ENCODE measurements at places on chromosomes 5 and 9.

- no peak for DNase-seq
Observed at GRCh38 chr5:133877351-133878235, 90.8 kb downstream of the C5orf15 start.

- DNase-seq: no peak
Observed at GRCh38 chr5:103458497-103459040, 104.0 kb downstream of the NUDT12 start.

- DNase-seq: no peak
Observed at GRCh38 chr5:122014236-122014935, 52.6 kb downstream of the SRFBP1 start.

DNA sequence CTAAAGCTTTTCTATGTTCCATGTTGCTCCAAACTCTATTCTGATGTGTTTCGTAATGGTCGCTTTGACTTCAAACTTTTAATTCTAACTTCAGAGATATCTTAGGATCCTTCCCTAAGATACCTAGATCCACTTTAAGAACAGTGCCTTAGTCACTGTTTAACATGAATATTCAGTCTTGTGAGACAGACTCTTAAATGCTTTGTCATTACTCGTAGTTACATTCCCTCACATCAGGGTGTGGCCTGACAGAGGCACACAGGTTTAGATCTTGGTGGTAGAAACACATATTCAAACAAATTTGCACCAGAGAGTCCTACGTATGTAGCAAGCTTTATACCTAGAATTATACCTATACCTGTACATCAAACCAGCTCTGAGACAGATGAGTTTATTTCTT, 687.0 kb upstream of the C9orf72 start:
- DNase-seq: no peak

GRCh38 chr5:68229416-68229815, 13.9 kb downstream of the PIK3R1 start:
- no peak for DNase-seq

DNA sequence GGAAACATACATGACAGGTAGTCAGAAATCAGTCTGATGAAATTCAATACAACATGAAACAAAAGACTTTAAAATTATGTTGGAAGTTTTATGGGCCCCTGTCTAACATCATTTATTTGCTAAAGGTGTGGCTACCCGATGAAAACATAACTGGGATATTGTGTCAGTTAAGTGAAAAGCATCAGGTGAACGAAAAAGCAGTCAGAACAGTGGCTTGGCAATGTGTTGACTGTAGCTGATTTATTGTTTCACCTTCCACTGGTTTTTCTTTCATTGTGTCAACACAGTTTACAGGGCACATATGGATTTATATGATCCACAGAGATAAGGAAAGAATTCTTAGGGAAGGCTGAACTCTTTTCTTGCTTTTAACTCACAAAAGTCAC, 429.6 kb upstream of the ZNF608 start:
- DNase-seq: no peak

- DNase-seq: no peak
Observed at GRCh38 chr9:132443951-132444607, 34.1 kb downstream of the CFAP77 start.

- peak; percentile 80 for DNase-seq
Observed at GRCh38 chr5:150412319-150413175, at the start of gene CD74. Gene CD74 (minus strand): TSS chr5:150412910. CDS start chr5:150412749, 161 bp downstream.

DNA sequence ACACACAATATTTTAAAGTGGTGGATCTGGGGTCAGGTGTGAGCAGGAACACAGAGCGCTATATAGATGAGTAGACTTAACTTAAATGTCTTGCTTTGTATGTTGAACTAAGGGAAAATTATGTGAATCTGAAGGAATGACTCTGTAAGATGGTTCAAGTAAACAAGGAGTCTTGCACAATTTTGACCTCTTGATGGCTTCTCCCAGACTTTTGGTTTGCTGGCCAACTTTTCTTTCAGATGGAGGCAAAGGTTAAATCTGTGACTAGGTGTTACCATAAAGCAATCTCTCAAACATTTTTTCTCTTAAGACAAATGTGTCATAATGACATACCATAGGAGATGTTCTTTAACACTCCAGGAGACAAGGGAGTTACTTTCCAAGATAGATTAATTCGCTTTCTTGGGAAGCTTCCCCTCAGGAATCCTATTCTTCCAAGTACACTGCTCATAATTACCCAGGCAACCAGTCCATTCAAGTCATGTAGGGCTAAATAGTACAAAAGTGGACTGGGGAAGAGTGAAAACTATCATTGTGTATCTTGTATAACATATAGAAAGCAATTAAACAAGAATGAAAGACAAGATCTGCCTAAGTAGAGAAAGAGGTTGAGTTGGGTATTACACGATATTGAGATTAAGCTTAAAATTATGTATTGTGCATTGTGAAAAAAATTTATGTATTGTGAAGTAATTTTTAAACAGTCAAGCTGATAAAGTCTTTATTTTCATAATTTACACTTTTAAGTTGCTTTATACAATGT, 60.3 kb upstream of the SLC27A6 start:
- DNase-seq: no peak

DNA sequence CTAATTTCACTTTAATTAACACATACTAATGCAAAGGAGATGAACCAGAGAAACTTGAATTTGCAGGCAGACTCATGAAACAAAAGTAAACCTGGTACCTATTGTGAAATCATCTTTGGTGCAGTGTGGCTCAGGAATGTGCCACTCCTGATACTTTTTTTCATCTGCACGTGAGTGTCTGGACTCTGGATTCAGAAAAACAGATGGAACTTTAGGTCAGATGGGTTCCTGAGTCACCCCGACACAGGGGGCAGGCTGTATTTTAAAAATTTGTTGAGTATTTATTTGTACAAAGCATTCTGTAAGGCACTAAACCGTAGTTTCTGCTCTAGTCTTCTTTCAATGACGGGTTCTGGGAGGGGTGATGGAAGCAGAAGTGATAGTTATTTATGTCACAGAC, 52.2 kb upstream of the TUT7 start:
- no peak for DNase-seq

- DNase-seq: no peak
Observed at GRCh38 chr9:136759436-136760325, 1.6 kb upstream of the LCN8 start.

- no peak for DNase-seq
Observed at GRCh38 chr9:91884696-91885687, 65.0 kb downstream of the ROR2 start.

- DNase-seq: no peak
Observed at GRCh38 chr5:92460505-92460904, 1077.4 kb upstream of the ARRDC3 start.

- no peak for DNase-seq
Observed at GRCh38 chr5:150036513-150036912, 36.0 kb downstream of the HMGXB3 start.

Data from stimulated activated CD4-positive, alpha-beta T cell treated with anti-CD3 and anti-CD28 coated beads, Interleukin-1b, Interleukin-23, amount 100 ng/mL, for 1 hour (primary cell).